ENCODE measurements at places on chromosomes 3 and 15.

DNA sequence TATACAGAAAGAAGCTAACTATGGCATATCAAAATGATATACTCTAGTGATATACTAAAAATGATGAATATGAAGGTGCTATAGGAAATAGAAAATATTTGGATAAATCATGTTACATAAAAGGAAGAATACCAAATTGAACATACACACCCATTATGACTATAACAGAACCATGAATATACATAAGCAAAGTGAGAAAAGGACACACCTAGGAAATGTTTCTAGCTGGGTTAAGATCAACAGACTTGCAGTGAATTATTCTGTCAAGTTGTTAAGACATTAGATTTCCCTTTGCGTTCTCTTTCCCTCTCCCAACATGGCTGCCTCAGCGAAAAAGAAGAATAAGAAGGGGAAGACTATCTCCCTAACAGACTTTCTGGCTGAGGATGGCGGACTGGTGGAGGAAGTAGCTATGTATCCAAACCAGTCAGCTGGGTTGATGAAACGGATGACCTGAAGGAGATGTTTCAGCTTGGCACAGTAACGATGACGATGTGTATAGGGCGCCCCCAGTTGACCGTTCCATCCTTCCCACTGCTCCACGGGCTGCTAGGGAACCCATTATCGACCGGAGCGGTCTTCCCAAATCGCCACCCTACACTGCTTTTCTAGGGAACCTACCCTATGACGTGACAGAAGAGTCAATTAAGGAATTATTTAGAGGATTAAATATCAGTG lies 20.2 kb upstream of the PARP14 start:
- no peak for DNase-seq

DNA sequence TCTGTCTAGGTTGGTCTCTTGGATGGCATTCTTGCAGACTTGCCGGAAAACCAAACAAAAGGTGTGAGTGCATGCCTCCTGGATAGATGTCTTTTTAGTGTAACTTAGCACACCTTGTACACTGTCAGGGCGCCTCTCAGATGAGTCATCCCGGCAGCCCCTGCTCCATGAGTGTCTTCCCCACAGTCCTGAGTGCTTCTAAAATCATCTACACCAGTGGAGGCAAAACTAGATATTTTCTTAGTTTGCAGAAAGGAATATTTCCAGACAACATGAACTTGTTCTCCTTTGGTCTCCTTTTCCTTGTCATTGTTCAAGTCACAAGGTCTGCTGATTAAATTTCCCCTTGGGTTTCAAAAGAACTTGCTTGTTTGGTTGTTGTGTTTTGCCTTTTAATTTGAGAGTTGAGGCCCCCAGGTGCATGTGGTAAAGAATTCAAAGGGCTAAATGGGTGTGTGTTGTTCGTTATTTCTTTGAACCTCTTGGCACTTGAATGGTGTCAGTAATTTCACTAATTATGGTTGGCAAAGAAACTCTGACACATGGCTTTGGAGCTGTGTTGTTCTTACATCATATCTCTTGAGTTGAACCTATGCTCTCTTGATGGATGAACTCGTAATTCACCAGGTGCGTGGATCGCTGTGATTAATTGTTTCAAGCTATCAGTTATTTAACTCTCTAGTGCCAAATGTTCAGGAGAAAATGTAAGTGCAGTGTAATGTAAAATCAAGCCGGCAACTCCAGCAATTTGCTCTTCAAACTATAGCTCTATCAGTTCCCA lies 98.2 kb downstream of the IGF1R start:
- no peak for DNase-seq

DNA sequence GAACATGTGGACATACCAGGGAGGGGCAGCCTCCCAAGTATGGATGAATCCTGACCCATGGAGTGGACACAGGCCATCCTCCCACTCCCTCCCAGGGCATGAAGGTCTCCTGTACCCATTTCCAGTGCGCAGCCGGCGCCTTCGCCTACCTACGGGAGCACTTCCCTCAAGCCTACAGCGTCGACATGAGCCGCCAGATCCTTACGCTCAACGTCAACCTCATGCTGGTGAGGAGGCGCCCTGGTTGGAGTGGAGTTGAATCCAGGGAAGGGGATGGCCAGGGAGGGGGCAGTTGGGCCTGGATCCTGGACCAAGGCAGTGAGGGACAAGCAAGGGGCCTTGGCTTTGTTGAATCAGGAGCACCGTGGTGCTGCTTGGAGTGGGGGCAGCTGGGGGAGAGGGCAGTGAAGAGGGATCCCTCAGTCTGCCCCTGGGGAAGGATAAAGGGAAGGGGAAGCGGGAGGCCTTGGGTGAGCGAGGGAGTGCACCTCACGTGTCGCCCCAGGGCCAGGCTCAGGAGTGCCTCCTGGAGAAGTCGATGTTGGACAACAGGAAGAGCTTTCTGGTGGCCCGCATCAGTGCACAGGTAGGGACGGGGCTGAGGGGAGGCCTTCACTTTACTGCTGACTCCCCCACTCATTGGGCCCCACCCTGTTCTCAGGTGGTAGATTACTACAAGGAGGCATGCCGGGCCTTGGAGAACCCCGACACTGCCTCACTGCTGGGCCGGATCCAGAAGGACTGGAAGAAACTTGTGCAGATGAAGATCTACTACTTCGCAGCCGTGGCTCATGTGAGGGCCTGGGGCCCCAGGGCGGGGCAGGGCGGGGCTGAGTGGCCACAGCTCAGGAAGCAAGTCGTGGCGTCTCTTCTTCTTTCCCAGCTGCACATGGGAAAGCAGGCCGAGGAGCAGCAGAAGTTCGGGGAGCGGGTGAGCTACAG lies 25.3 kb downstream of the PTPN23 start:
- DNase-seq = no peak

- no peak for DNase-seq
Observed at GRCh38 chr3:156803952-156804741, 22.0 kb upstream of the LEKR1 start.

- no peak for DNase-seq
Observed at GRCh38 chr15:60898896-60899295, 330.2 kb downstream of the RORA start.

DNA sequence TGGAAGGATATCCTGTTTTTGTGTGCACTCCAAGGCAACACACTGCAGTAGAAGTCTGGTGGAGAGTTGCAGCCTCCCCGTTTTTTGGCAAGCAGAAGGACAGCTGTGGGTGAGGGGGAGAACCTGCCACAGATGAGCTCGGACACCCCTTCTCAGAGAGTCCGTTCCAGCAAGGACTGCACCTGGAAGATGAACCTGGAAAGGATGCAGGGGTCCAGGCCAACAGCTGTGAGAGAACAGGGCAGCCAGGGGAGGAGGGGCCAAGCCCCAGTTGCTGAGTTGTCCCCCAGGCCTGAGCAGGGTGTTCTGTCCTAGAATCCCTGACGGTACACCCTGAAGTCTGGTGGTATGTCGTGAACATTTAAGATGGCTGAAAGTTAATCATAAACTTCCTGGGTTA lies 30.2 kb downstream of the ZXDC start:
- peak; percentile 38 for DNase-seq

GRCh38 chr15:98711810-98712209 lies 63.5 kb downstream of the IGF1R start:
- DNase-seq = no peak

DNA sequence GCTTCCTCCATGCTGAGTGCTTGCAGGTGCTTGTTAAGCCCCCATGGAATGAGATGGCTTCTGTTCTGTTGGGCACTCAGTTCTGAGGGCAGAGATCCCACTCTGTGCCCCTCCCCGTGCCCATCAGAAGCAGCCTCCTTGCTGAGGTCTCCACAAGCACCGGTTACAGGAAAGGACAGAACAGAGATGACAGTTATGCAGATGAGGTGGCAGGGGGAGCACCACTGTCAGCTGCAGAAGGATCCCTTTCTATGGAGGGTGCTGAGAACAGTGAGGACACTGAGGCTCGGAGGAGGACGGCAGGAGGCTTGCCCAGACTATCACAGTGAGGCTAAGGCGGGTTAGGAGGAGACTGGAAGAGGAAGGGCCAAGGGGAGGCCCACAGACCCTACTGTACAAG lies 12.4 kb downstream of the CACNA2D2 start:
- DNase-seq = no peak

GRCh38 chr3:15409774-15410173 lies 17.6 kb downstream of the METTL6 start:
- DNase-seq = no peak

DNA sequence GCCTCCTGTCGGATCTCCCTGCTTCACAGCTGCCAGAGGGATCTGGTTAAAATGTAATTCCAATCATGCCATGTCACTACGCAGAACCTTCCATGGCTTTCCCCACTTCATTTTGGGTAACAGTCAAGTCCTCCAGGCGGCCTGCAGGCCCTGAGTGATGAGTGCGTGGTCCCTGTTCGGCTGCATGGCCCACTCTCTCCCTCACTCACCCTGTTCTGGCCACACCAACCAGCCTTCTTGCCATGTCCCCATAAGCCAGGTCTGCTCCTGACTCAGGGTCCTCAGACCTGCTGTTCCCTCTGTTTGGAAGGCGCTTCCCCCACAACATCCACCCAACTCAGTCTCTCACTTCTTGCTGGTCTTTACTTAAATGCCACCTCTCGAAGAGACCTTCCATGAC lies 41.6 kb upstream of the LINGO1 start:
- DNase-seq = no peak

DNA sequence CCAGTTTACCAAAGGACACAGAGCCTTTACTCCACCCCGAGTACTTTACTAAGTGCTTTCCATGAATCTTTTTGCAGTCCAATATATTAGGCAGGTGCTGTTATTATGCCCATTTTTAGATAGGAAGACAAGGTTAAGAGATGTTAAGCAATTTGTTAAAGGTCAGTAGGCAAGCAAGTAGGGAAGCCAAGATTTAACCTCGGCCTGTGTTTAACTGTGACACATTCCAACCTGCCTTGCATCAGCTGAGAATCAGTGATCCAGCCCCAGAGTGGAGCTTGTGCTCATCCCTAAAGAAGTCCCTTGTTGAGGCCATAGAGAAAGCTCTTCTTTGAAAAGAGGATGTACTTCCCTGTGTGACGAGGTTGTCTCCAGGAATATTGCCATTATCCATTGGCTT lies 51.3 kb upstream of the C15orf61 start:
- DNase-seq = no peak

- peak; percentile 32 for DNase-seq
Observed at GRCh38 chr3:10292505-10293419, at the start of gene GHRL. Gene GHRL (minus strand): TSS chr3:10292947. CDS start chr3:10290180, 2,767 bp downstream.

DNA sequence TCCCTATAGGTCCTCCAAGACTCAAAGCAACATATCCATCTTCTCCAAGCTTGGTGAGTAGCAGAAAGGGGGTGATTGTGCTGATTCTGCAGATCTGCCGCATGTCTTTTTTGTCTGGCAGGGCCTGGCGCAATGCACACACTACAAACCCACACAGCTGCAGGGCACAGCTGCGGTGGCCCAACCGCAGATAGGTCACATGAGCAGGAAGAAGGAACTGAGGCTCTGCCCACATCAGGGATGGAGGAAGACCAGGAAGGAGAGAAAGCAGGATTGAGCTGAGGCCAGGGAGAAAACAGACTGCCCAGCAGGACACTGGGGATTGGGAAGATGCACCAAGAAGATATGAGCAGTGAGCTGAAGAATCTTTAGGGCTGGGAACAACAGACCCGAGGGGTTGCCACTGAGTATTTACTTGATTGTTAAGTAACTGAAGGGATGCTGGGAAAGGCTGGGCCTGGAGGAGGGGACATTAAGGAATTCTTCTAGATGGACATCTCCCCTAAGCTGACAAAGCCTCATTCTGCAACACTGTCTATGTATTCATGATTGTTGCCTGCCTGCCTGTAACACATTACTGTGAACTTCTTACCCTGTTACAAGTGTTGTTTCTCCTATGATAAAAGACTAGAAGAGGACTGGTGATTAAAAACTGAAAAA lies 126.7 kb downstream of the MYLK start:
- peak; percentile 84 for DNase-seq

DNA sequence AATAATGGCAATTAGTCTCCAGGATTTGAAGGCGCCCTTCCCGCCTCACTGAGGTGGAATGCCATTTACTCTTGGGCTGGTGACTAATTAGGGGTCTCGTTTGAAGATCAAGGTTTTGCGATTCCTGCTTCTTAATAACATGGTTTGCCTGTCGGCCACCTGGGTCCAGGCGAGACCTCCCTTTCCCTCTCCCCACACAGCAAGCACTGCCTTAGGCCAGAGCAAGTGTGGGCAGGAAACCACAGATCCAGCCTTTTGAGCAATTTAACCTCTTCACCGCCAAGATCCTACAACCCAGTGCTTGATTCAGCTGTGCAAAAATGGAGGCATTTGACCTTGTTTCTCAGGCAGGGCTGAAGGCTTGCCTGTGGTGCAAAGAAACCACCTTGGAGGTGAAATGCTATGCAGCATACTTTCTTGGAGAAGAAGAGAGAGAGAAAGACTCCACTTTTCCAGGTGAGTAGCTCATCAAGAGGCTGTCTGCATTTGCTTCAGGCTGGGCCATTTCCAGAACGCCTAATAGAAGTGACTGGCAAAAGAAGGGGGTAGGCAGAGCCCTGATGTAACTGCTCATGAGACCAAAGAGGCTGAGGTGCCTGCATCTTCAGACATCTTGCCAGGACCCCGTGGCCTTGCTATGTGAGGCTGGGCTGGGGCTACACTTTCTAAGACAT lies 34.1 kb upstream of the WNT5A start:
- DNase-seq = no peak

- DNase-seq = no peak
Observed at GRCh38 chr3:35537265-35537664, 102.1 kb upstream of the ARPP21 start.

- DNase-seq = peak; percentile 43
Observed at GRCh38 chr3:50610181-50610971, 1.2 kb downstream of the CISH start.

GRCh38 chr15:34700891-34701427 lies 53.8 kb downstream of the GJD2 start:
- no peak for DNase-seq

DNA sequence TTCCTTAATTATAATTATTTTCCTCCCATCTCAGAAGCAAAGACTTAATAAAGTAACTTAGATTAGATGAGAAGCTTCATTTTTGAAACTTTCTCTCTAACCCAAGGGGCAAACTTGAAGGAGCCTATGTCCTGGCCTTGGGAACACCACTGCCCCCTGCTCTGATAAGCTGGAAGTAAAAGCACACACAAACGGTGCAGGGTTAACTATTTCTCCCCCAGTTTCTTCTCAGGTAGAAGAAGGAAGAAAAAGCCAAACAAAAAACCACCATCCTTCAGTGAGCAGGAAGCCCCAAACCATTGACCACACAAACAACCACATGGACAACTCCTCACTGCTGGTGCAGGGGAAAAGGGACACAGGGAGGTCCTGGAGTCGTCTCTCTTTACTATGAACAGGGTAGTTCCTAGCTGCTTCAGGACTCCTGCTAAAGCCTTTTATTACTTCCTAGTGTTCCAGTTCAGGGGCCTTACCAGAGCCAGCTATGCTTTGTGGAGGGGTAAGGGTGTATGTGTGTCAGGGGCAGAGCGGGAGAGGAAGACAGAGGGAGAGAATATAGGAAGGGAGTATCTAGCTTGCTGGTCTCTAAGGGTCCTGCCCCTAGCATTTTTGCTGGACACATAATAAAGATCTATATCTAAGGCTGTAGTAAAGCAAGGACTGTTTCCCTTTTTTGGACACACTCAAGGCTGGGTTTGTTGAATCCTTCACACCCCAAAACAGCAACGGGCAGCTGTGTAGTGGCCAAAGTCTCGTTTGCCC lies 94.0 kb upstream of the UMPS start:
- DNase-seq = no peak
